ENCODE measurements at places on chromosomes 11 and 22. TPM values are rescaled to one million over a fixed set of nuclear protein-coding genes. Genes with fewer than 3 reads are reported as not detected.

Gene DEPDC7
- total RNA-seq = 4.7 TPM

Gene MICALL1
- total RNA-seq = 38.8 TPM

Gene TRIM51
- not detected for total RNA-seq

Gene LRRC74B
- total RNA-seq = 0.31 TPM
